ENCODE measurements at places on chromosomes 3 and 15. TPM values are rescaled to one million over a fixed set of nuclear protein-coding genes. Genes with fewer than 3 reads are reported as not detected.

GPR27 gene
- total RNA-seq, result 0.80 TPM

SPTBN5 gene
- total RNA-seq, result 9.4 TPM

AP3B2 gene
- total RNA-seq, result 5.6 TPM

CACNA2D2 gene
- 17.3 TPM for total RNA-seq

FILIP1L gene
- total RNA-seq, result 19.1 TPM

KLHL6 gene
- total RNA-seq, result 46.1 TPM

STAC gene
- 0.18 TPM for total RNA-seq

MAGI1 gene
- 33.8 TPM for total RNA-seq

SLC12A1 gene
- not detected for total RNA-seq

TXNRD3 gene
- 4.8 TPM for total RNA-seq

XCR1 gene
- not detected for total RNA-seq

CHDH gene
- 1.0 TPM for total RNA-seq

IL5RA gene
- not detected for total RNA-seq

MST1R gene
- 0.67 TPM for total RNA-seq

CAMK2N2 gene
- total RNA-seq, result not detected

EDEM1 gene
- 18.2 TPM for total RNA-seq

GOLGA8J gene
- total RNA-seq, result not detected

IQCF5 gene
- total RNA-seq, result not detected

LIPC gene
- total RNA-seq, result not detected

SLC6A20 gene
- 0.21 TPM for total RNA-seq

PCLAF gene
- 7.0 TPM for total RNA-seq

MEGF11 gene
- total RNA-seq, result 0.77 TPM

ADPRH gene
- 5.1 TPM for total RNA-seq

PRR23B gene
- not detected for total RNA-seq

FOXL2NB gene
- total RNA-seq, result 13.2 TPM

NR2E3 gene
- not detected for total RNA-seq

SERPINI2 gene
- total RNA-seq, result not detected

USP3 gene
- 33.5 TPM for total RNA-seq

ENTPD3 gene
- total RNA-seq, result not detected

GABRB3 gene
- total RNA-seq, result 4.4 TPM
